Mesendoderm (in vitro differentiated cells): ENCODE measurements at places on chromosomes 7 and 10.

- no peak overlapping the region for H3K27ac ChIP-seq
- no peaks in the 10 kb centered on the region for H3K27me3 ChIP-seq
- no peak overlapping the region for H3K4me3 ChIP-seq
- H3K36me3 ChIP-seq, result no peaks in the 10 kb centered on the region
- no peaks in the 10 kb centered on the region for H3K4me1 ChIP-seq
Observed at GRCh38 chr10:5159126-5159525, 25.8 kb downstream of the AKR1C8 start.

GRCh38 chr7:69674701-69675182 lies 76.5 kb downstream of the AUTS2 start:
- no peaks in the 10 kb centered on the region for H3K36me3 ChIP-seq

- H3K27me3 ChIP-seq, result no peaks in the 10 kb centered on the region
- no peak for DNase-seq
- no peaks in the 10 kb centered on the region for H3K4me1 ChIP-seq
- H3K36me3 ChIP-seq, result no peaks in the 10 kb centered on the region
- no peak overlapping the region for H3K27ac ChIP-seq
- H3K4me3 ChIP-seq, result no peak overlapping the region
Observed at GRCh38 chr7:154853063-154853726, 149.7 kb downstream of the PAXIP1 start.

GRCh38 chr7:27173956-27174873 lies at the start of gene HOXA10:
Gene HOXA10 (minus strand): TSS chr7:27174320. CDS start chr7:27174306, 14 bp downstream.
- H3K27me3 ChIP-seq, result peaks cover 89% of the 10 kb centered on the region
- no peak within 1 kb of the TSS for H3K4me3 ChIP-seq
- no peaks in the 10 kb centered on the region for H3K36me3 ChIP-seq
- DNase-seq, result no peak
- no peaks in the 10 kb centered on the region for H3K4me1 ChIP-seq

DNA sequence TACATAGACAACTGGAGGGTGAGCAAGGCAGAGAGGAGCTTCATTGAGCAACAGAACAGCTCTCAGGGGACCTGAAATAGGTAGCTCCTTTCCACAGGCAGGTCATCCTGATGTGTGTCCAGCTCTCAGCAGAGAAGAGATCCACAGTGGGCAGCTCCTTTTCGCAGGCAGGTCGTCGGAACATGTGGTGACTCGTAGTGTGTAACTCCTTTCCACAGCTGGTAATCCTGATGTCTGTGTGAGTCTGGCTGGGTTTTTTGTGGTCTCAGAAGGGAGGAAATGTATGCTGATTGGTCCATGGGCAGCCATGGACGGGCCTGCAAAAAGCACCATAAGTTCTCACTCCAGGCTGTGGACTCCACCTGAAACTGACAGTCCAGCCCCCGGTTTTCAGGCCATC lies 24.4 kb upstream of the TES start:
- no peak overlapping the region for H3K27ac ChIP-seq
- no peak overlapping the region for H3K4me3 ChIP-seq
- H3K4me1 ChIP-seq, result no peaks in the 10 kb centered on the region
- H3K27me3 ChIP-seq, result no peaks in the 10 kb centered on the region
- DNase-seq, result no peak

DNA sequence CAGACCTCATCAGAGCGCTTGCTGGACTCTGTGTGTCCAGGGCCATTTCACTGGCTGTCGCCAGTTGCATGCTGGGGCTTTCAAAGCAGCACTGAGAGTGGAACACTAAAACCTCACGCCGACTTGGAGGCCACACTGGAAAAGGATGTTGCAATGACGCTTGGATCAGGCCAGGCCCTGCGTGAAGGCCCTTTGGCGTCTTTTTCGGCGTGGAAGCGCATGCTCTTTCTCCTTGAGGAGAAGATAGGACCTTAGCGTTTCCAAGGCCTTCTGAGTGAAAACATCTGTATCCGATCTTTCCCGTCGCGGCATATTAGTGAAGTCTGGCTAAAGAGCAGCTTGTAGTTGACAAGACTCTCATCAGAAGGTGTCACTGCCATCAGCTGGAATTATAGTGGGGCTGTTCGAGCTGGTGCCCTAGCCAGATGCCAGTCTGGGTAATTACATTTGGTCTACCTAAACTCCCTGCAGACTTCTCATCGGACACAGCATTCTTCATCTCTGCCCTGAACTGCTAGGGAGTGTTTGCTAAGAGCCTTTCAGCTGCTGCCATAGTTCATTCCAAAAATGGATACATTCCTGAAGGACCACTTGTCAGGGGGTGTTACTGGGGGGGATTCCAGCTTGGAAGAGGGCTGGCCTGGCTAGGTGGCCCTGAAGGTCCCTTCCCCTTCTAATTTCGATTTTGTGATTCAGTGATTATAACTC lies 167.7 kb upstream of the TCF7L2 start:
- no peak overlapping the region for H3K4me3 ChIP-seq
- H3K27me3 ChIP-seq, result no peaks in the 10 kb centered on the region
- H3K4me1 ChIP-seq, result peaks cover 3% of the 10 kb centered on the region
- H3K27ac ChIP-seq, result no peak overlapping the region
- DNase-seq, result no peak

DNA sequence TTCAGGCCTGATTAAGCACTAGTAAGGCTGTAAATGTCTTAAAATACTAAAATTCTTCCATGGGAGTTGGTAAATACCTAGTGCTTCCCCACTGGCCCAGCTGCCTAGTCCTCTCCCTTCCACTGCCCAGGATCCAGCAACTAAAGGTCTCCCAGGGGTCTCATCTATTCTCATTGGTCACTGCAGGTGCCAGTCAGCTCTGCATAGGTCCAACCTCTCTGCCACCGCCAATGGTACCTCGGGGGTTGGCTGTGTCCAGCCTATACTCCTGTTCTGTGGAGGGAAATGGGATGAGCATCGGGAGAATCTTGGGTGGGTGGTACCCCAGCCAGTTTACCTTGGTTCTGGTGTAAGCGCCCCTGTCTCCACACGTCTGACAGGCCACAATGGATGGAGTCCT lies 6.1 kb upstream of the CREB5 start:
- H3K4me1 ChIP-seq, result peaks cover 5% of the 10 kb centered on the region
- peaks cover 7% of the 10 kb centered on the region for H3K27me3 ChIP-seq
- H3K4me3 ChIP-seq, result no peak overlapping the region
- H3K36me3 ChIP-seq, result no peaks in the 10 kb centered on the region
